Nasal cavity respiratory epithelium epithelial cell of viscerocranial mucosa (primary cell): ENCODE measurements at places on chromosomes 13 and 19. TPM values are rescaled to one million over a fixed set of nuclear protein-coding genes. Genes with fewer than 3 reads are reported as not detected.

Gene FFAR3
- total RNA-seq: not detected in 2 replicates

Gene KLK12
- total RNA-seq: 0.14 and 17.1 TPM in 2 replicates

Gene MLNR
- total RNA-seq: not detected in 2 replicates

Gene PRR36
- total RNA-seq: under 0.01 TPM in 1 of 2 replicates, not detected in the other

Gene CDX2
- total RNA-seq: not detected in 2 replicates

Gene KBTBD7
- 6.2 and 6.6 TPM in 2 replicates for total RNA-seq

Gene PDS5B
- total RNA-seq: 12.6 and 24.6 TPM in 2 replicates

Gene KANK3
- total RNA-seq: 0.57 and 1.7 TPM in 2 replicates

Gene ZNF865
- 0.68 and 4.1 TPM in 2 replicates for total RNA-seq
